Neural progenitor cell (in vitro differentiated cells): ENCODE measurements at places on chromosomes 11 and 22.
A peak's percentile ranks its signal among the peaks of the same experiment; 100 is the strongest.

DNA sequence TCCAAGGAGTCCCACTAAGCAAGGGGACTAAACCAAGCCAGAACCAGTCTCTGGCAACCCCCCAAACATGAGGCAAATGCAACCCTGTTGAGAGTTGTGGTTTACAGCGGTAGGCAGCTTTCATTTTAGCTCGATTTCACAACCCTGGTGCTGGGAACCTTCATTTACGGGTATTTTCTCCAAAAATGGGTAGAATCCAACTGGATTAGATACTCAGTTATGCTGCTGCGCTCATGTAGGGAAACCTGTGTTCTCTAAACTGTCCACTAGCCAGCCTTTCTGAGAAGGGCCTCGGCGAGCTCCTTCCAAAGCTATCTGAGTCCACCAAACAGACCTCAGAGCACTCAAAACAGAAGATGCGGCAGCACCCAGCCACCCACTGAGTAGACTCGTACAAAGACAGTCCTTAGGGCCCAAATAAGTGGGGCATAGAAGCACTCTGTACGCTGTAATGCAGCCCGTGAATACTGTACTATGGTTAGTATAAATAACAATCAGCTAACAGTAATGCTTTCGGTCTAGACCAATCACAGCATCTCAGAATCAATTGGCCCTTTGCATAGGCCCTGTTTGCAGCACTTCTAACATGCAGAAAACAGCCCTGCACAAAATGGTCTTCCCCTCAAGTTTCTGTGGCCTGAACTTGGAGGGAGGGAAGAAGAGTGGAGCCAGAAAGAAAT, 104.7 kb downstream of the ETS1 start:
- no peak overlapping the region for H3K27ac ChIP-seq
- no peak overlapping the region for H3K4me3 ChIP-seq
- no peak for DNase-seq
- H3K27me3 ChIP-seq, result no peaks in the 10 kb centered on the region

- no peak overlapping the region for H3K27ac ChIP-seq
- no peaks in the 10 kb centered on the region for H3K27me3 ChIP-seq
- H3K4me1 ChIP-seq, result peaks cover 39% of the 10 kb centered on the region
- no peaks in the 10 kb centered on the region for H3K36me3 ChIP-seq
- no peak for DNase-seq
- no peak overlapping the region for H3K4me3 ChIP-seq
These were observed 59.6 kb downstream of the GUCY1A2 start for GRCh38 chr11:106958517-106959248.

- no peak for DNase-seq
- H3K27me3 ChIP-seq, result no peaks in the 10 kb centered on the region
- no peaks in the 10 kb centered on the region for H3K36me3 ChIP-seq
- no peak overlapping the region for H3K27ac ChIP-seq
- H3K4me3 ChIP-seq, result no peak overlapping the region
These were observed 300.6 kb upstream of the C11orf87 start for GRCh38 chr11:109121173-109121932.

GRCh38 chr22:44595841-44596341, 97.9 kb upstream of the RTL6 start:
- no peak overlapping the region for H3K27ac ChIP-seq
- DNase-seq, result no peak
- H3K4me1 ChIP-seq, result peaks cover 40% of the 10 kb centered on the region
- no peaks in the 10 kb centered on the region for H3K36me3 ChIP-seq

DNA sequence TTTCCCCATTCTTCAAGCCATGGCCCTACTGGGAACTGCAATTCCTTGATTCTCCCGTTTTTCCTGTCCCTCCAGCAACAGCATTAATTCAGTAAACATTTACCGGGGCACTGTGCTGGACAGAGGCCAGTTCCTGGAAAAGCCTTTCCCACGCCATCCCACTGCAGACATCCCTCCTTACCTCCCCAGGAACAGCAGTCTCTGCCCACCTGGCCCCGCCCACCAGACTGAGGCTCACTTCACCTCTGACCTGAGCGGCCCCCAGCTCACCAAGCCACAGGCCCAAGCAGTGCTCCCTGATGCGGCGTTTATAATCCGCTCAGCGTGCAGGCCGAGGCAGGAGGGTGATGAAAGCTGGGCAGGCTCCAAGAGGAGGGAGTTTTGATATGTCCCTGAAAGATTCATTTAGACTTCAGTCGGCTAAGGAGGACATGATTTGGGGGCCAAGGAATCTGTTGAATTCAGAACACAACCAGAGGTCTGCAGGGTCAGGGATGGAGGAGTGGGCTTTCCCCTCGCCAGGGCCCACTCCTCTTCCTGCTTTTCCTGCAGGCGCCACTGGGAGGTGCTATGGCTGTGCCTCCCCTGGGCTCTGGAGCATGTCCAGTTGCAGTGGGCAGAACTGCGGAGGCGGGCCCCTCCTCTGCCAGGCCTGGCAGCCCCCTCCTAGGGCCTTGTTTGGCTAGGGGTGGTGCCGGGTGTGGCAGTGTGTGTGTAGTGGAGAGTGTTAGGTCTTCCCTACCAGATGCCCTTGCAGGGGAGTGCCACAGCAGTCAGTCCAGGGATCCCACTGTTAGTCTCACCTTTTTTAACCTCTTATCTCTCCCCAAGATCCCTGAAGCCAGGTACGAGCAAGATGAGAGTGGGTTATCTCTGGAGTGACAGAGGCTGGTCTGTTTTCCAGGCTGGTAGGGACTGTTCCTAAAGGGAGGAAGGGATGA, 1.4 kb upstream of the TAGLN start:
- H3K36me3 ChIP-seq, result no peaks in the 10 kb centered on the region
- DNase-seq, result peak; percentile 76
- peaks cover 27% of the 10 kb centered on the region for H3K4me1 ChIP-seq
- no peak overlapping the region for H3K4me3 ChIP-seq
- no peaks in the 10 kb centered on the region for H3K27me3 ChIP-seq

DNA sequence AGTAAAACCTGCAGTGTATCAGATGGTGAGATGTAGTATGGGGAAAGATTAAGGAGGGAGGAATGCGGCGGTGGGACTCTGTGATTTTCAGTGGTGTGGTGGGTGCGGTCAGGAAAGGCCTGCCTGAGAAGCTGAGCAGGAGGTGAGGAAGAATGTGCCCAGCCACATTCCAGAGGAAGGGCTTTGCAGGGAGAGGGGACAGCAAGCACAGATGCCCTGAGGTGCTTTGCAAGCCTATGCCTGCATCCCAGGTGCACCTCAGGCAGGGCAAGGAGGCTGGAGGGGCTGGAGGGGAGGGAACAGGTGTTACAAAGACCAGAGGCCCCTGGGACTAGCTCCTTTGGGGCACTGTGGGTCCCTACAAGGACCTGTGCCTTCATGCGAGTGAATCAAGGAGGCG, 42.1 kb downstream of the MYO7A start:
- H3K27me3 ChIP-seq, result no peaks in the 10 kb centered on the region
- no peaks in the 10 kb centered on the region for H3K36me3 ChIP-seq
- peak; percentile 60 for DNase-seq
- H3K4me1 ChIP-seq, result peaks cover 42% of the 10 kb centered on the region
- H3K4me3 ChIP-seq, result no peak overlapping the region

DNA sequence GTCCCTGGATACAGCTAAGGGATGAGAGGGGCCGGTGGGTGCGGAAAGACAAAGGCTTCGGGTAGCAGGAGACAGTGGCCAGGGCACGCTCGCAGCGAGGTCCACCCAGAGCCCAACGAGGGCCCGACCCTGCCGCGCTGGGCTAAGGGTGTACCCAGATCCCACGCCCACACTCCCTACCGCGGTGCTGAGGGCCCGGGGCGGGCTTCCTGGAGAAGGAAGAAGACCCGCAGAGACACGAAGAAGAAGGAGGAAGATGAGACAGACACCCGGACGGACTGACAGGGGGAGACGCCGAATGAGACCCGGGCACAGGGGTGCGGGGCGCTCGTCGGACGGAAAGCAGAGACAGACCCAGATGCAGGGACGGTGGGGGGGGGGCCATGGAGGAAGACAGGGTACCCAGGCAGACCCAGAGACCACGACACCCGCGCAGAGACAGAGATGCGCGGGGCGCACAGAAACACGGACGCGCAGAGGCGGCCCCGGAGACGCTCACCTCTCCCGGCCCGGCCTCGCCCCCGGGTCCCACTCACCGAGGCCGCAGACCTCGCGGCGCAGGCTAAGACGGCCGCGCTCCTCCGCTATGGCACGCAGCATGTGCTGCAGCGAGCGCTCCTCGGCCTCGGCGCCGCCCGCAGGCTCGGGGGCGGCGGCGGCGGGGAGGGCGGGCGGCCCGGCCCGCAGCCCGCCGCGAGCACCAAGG, 437 bp downstream of the KIAA0930 start:
- H3K4me1 ChIP-seq, result peaks cover 22% of the 10 kb centered on the region
- H3K27ac ChIP-seq, result no peak overlapping the region
- peaks cover 24% of the 10 kb centered on the region for H3K27me3 ChIP-seq
- DNase-seq, result peak; percentile 43

GRCh38 chr11:128388206-128388815, 199.0 kb downstream of the ETS1 start:
- H3K27ac ChIP-seq, result no peak overlapping the region
- H3K36me3 ChIP-seq, result no peaks in the 10 kb centered on the region
- H3K4me3 ChIP-seq, result no peak overlapping the region
- no peaks in the 10 kb centered on the region for H3K27me3 ChIP-seq
- peaks cover 4% of the 10 kb centered on the region for H3K4me1 ChIP-seq

DNA sequence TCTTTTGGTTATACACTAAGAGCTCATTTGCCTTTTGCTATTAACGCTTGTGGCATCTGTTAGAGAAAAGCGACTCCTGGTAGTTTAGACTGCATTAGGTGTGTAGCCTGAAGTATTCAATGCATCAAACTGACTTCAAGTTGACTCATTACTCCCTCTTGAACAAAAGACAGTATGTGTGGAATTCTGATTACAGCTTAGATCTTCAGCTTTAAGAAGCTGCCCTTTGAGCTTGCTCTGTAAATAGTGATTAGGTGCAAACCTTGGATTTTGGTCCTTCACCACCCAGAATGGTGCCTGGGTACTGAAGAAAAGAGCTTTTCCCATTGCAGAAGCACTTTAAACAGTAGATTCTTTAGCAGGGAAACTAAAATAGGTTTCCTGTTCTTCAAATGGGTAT, 62.1 kb downstream of the FAT3 start:
- peak; percentile 27 for DNase-seq
- H3K36me3 ChIP-seq, result no peaks in the 10 kb centered on the region
- H3K27me3 ChIP-seq, result no peaks in the 10 kb centered on the region
- peaks cover 22% of the 10 kb centered on the region for H3K4me1 ChIP-seq
- no peak overlapping the region for H3K4me3 ChIP-seq

- H3K4me3 ChIP-seq, result no peak overlapping the region
- peaks cover 34% of the 10 kb centered on the region for H3K4me1 ChIP-seq
- no peaks in the 10 kb centered on the region for H3K36me3 ChIP-seq
- H3K27ac ChIP-seq, result no peak overlapping the region
These were observed 19.4 kb downstream of the HTR3A start for GRCh38 chr11:113994077-113994954.

DNA sequence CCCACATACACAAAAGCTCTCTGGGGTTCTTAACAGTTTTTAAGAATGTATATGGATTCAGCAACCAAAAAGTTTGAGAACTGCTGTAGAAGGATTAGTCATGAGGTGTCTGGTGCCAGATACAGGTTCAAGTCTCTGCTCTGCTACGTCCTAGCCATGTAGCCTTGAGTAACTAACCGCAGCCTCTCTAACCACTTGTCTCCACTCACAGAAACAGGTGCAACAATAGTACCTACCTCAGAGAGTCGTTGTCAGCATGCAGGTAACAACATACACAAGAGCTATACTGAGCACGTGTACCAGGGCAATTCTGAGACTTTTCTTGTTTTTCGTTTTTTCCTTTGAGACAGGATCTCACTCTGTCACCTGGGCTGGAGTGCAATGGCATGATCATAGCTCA, 26.9 kb downstream of the CBX7 start:
- no peak for DNase-seq
- no peaks in the 10 kb centered on the region for H3K27me3 ChIP-seq
- H3K4me1 ChIP-seq, result peaks cover 19% of the 10 kb centered on the region
- no peaks in the 10 kb centered on the region for H3K36me3 ChIP-seq
- H3K4me3 ChIP-seq, result no peak overlapping the region

DNA sequence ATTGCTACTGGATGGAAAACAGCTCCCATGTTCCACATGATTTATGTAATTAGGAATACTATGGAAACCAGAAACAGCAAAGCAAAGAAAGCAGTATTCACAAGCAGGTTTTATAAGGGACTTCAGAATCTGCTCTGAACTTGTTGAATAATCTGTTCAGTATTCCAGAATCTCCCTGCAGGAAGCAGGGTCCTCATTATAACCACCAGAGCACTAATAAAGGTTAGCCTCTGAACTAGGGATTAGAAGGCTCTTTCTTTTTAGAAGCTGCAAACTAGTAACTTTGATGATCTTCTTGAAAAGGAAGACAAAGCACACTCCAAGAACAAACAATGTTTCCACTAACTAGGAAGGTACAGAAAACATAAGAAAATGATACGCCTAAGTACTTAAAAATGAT, 125.8 kb downstream of the DCDC1 start:
- H3K4me3 ChIP-seq, result no peak overlapping the region
- no peaks in the 10 kb centered on the region for H3K36me3 ChIP-seq
- H3K4me1 ChIP-seq, result peaks cover 72% of the 10 kb centered on the region
- H3K27me3 ChIP-seq, result no peaks in the 10 kb centered on the region

GRCh38 chr11:12150831-12151382, 40.5 kb downstream of the MICAL2 start:
- H3K27me3 ChIP-seq, result no peaks in the 10 kb centered on the region
- H3K4me3 ChIP-seq, result no peak overlapping the region
- no peaks in the 10 kb centered on the region for H3K4me1 ChIP-seq
- no peaks in the 10 kb centered on the region for H3K36me3 ChIP-seq
- H3K27ac ChIP-seq, result no peak overlapping the region
